Stimulated activated CD4-positive, alpha-beta T cell treated with anti-CD3 and anti-CD28 coated beads, TNF-alpha, amount 100 ng/mL, for 1 hour (primary cell): ENCODE measurements at places on chromosomes 11 and 22.
A peak's percentile ranks its signal among the peaks of the same experiment; 100 is the strongest.

GRCh38 chr11:107733518-107733917, 21.7 kb upstream of the SLN start:
- no peak for DNase-seq

DNA sequence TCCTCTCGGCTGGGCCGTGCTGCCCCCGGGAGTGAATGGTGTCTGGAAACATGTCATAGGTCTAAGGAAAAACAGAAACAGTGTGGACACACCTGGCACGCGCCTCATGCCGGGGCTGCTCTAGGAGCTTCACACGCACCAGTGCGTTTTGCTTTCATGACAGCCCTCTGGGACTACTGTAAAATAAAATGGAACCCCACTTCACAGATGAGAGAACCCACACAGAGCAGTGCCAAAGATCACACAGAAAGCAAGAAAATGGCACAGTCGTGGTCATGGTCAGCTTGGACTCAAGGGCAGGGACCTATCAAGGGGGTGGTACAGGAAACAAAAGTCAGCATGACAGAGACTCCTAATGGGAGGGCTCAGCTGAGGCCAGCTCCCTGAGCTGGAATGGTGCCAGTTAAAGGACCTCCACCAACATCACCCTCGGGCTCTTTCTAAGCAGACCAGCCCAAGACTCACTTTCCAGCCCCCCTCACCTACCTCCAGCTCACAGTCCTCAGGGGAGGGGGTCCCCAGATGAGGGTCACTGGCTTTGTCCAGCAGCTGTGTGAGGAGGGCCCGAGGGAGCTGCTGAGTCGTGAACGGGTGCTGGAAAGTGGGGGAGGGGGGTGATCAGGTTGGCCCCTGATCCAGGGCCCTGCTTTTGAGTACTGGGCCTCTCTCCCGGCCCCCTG, 3.3 kb downstream of the MAP4K2 start:
- no peak for DNase-seq

GRCh38 chr11:31810779-31811647, at the start of gene PAX6:
Gene PAX6, minus strand, starts transcription at chr11:31811322. Its CDS starts 4,911 bp downstream, at chr11:31806411.
- no peak for DNase-seq

- DNase-seq, result no peak
Observed at GRCh38 chr11:68854273-68854958, 12.7 kb upstream of the CPT1A start.

DNA sequence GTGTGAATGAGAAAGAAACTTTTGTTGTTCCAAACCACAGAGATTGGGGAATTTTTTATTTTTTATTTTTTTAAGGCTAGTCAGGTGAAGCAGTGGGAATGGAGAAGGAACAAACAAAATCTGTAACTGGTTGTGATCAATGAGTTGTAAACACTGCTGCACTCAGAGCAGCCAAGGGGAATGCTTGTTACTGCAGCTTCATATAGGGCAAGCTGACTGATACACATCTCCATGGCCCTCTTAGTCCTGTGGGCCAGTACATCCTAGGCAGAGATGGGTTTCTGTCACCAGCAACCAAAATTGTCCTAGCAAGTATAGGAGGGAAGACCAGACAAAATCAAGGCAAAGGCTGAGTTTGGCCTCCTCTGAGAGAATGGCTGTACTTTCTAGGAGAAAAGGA, 306.8 kb downstream of the CTTN start:
- DNase-seq, result no peak

DNA sequence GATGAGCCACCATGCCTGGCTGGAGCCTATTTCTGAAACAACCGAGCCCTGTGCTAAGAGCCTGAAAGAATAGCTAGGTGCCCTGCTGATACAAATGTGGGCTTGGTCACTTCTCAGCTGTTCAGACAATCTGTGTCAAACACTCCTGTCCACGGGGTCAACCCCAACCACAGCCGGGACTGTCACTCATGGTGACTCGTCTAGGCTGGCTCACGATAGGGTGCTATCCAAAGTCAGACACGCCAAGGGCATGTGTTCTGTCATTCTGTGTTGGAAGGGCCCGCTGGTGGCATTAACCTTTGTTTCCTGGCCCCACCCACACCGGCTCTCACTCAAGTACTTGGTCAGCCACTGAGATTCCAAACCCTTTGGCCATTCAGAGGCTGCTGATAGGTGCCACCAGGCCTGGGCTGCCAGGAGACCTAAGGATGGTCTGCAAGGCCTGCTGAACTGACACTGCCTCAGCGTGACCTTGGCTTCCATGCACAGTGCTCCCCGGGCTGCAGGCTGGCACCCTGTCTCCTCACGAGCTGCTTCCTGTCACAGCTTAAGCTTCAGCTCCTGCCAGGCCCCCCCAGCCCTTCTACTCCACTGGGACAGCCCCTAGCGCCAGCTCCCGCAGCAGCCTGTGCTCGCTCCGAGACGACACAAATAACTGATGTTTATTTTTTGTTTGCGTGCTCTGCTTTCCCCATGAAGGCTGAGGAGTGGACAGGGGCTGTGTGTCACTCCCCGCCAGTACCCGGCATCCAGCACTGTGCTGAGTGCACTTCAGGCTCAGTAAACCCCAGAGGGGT, 14.2 kb upstream of the CDC42BPG start:
- peak; percentile 44 for DNase-seq

- DNase-seq, result no peak
Observed at GRCh38 chr11:16807306-16807705, 68.9 kb downstream of the C11orf58 start.

DNA sequence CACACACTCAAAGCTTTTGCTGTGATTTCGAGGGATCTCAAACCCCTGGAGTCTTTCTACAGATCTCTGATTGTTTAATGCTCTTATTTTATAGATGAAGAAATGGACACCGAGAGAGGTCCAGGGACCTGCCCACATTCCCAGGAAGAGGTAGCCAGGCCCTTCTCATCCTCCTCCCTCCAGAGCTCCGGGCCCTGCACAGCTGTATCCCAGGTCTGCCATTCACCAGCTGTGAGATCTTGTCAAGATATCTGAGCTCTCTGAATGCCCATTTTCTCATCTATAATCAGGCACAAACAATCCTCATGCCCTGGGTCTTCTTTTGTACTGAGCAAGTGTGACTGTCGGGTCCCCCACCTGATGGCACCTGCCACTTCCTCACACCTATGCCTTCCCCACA, 98.2 kb upstream of the ALX4 start:
- DNase-seq, result no peak

DNA sequence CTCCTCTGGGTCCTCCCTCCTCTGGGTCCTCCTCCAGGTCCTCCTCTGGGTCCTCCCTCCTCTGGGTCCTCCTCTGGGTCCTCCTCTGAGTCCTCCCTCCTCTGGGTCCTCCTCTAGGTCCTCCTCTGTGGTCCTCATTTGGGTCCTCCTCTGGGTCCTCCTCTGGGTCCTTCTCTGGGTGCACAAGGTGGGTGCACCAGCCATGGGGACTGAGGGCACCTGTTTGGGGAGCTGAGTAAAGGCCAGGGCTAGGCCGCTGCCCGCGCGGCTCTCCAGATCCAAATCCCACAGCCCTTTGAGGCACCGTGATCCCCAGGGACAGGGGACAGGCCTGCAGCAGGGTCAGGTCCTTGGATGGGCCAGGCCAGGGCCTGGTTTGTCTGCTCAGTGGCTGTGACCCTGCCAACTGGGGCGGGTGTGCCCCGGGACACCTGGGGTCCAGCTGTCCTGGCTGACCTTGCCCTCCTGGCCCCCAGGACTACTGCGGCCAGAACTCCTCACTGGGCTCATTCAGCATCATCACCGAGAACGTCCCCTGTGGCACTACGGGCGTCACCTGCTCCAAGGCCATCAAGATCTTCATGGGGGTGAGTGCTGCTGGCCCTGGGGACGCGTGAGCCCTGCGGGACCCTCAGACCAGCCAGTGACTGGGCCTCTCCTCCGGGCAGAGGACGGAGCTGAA, 12.7 kb downstream of the MUC2 start:
- no peak for DNase-seq

GRCh38 chr22:45181766-45182165, 18.0 kb downstream of the NUP50 start:
- no peak for DNase-seq

- DNase-seq, result no peak
Observed at GRCh38 chr11:31060880-31061279, 308.7 kb downstream of the DCDC1 start.

GRCh38 chr11:28618416-28618815, 510.2 kb downstream of the METTL15 start:
- no peak for DNase-seq

GRCh38 chr11:95426823-95427462, 195.9 kb upstream of the SESN3 start:
- no peak for DNase-seq

GRCh38 chr11:1751531-1751921, 1.1 kb upstream of the IFITM10 start:
- DNase-seq, result no peak

GRCh38 chr22:17370766-17371432, 1.6 kb downstream of the CECR2 start:
- DNase-seq, result no peak

DNA sequence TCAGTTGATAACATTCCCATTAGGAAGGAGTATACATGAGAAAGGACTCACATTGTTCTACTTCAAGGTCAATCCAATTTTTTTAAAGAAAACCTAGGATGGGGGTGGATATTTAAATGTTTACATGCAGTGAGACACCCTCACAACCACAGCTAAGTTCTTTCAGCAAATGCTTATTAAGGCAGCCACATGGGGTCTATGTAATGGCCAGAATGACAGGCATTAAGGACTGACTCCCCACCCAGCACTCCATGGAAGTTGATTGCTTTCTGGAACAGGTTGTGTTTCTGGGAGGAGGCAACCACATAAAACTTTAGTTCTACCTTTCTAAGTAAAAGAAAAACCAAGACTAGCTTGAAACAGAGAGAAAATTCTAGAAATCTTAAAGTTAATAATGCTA, 662.0 kb upstream of the CCDC90B start:
- DNase-seq, result no peak

GRCh38 chr11:130580372-130580771, 131.9 kb downstream of the ADAMTS15 start:
- DNase-seq, result no peak

DNA sequence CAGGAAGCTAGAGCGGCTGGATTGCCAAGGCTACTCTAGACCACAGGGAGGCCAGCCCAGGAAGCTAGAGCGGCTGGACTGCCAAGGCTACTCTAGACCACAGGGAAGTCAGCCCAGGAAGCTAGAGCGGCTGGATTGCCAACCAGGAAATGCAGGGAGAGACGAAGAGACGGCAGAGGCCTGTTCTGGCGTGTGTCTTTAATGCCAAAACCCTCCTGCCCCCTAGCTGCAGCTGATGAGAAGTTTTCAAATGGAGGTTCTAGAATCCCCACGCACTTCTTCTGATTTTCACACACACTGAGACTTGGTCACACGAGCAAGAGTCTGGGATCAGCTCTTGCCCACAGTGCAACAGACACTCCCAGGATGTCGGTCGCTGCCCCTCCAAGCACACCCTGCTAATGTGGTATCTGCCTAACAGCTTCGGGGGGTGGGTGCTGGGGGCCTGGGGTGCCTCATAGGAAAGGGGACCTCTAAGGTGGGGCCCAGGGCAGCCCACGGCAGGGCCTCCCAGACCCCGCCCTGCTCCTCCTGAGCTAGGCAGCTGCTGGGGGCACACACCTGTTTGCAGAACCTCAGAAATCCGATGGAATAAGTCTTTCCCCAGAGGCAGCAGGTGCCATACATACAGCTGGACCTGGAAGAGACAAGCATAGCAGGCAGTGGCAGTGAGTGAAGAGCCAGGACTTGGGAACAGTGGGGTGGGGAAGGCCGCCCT, 28.5 kb downstream of the MAFF start:
- DNase-seq, result no peak

DNA sequence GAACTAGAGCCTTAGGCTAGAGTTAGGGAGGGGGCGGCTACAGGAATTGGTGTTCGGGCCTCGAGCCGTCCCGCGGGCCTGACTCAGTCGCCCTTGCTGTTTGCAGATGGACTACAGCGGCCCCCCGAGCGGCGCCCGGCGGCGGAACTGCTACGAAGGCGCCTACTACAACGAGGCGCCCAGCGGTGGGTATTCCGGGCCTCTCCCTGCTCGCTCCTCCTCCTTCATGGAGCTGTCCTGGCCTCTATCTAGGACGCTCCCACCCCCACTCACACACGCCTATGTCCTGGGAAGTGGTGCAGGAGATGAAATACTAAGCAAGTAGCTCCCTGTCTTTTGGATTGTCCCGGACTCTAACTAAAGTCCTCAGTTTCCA, 1.4 kb downstream of the MYOD1 start:
- DNase-seq, result no peak

DNA sequence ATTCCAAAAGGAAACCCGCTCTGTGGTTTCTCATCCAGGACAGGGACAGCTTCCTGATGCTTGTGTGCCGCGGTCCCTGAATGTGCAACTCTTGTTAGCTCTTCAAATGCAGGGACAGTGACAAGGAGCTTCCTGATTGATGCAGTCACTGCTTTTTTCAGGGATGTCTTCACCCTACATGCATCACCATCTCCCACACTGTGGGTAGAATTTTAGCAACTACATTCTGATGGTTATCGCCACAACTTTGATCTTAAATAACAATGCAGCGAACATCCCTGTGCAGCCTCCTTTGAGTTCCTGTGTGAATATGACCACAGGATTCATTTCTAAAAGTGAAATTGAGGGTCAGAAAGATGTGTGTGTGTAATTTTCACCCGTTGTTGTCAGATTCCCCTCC, 115.0 kb downstream of the GGTLC2 start:
- no peak for DNase-seq

DNA sequence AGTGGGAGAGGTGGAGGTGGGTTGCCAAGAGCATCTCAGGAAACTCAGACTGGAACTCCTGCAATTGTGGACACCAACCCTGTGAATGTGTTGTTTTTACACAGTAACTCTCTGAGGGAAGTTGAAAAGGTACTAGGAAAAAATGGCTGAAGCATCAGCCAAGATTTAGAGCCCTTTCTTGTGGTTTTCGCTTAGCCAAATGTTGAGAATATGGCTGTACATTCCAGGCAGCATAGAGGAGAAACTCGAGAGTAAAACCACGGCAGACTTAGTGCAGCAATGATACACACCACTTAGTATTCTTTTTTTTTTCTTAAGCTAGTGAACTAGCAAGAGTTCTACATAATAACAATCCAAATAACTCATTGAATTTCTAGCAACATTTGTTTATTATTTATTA, 309.7 kb upstream of the MTNR1B start:
- no peak for DNase-seq

DNA sequence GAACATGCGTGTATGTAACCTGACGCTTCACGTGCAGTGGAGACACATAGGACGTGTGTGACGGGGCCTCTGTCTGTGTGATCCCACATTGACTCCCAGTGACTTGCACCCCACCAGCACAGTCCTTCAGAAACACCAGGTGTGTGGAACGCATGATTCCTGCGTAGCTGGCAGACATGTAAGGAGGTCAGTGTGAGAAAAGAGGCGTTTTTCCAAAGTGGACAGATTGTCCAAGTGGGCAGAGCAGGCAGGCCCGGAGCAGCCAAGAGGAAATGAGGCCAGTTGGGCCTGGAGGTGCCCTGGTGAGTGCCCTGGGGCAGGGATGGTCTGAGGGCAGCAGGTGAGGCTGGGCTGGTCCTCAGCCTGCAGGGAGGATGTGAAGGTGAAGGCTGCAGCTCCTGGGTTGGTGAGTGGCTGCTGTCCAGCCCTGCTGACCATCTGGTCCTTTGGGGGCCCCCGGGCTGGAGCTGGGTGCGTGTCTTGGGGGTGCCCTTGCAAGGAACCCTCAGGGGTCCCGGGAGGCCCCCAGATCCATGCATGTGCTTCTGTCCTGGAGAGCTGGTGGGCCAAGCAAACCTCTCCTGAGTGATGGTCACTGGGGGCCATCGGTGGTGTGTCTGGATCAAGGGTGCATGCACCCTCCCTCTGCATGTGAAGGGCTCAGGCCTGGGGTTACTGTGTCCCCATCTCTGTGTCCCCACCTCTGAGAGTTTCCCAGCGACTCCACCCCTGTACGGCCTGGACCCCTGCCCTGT, 26.6 kb downstream of the SHANK3 start:
- DNase-seq, result no peak

- DNase-seq, result no peak
Observed at GRCh38 chr11:70775386-70776075, 377.2 kb downstream of the CTTN start.

GRCh38 chr11:133500435-133500834, 31.9 kb downstream of the OPCML start:
- DNase-seq, result no peak
